Right lung (tissue), 10 donors: ENCODE measurements at places on chromosomes 7 and 10.

GRCh38 chr7:44149571-44150465 lies 8.7 kb upstream of the MYL7 start:
- no peak for DNase-seq

DNA sequence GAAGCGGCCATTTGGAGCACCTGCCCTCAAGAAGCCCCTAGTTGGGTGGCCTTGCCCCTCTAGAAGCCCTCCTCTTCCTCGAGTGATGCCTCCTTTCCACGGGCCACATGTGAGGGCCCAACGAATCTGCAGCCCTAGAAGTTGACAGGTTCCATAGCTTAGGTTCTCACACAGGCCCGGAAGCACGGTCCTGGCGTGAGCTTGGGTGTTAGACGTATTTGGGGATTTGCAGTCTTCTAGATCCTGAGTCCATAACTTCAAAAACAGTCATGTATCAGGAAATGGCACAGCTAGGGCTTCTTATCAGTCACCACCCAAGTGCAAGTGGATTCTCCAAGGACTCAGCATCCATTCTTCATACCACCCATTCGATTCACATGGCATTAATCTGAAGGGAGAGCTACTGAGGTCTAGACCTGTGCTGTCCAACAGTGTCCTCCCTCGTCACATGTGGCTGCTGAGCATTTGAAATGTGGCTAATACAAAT lies 477 bp upstream of the FBXW4 start:
- no peak for DNase-seq

GRCh38 chr10:88289342-88289741 lies 293.8 kb downstream of the RNLS start:
- no peak for DNase-seq

- no peak for DNase-seq
Measured at GRCh38 chr7:133668296-133669060, 415.6 kb downstream of the EXOC4 start.

GRCh38 chr7:55565681-55566080 lies 6.6 kb downstream of the VOPP1 start:
- no peak for DNase-seq

GRCh38 chr7:1090686-1091643 lies 3.1 kb downstream of the GPER1 start:
- no peak for DNase-seq

- DNase-seq = no peak
Measured at GRCh38 chr7:130279906-130280305, 13.1 kb upstream of the CPA4 start.

DNA sequence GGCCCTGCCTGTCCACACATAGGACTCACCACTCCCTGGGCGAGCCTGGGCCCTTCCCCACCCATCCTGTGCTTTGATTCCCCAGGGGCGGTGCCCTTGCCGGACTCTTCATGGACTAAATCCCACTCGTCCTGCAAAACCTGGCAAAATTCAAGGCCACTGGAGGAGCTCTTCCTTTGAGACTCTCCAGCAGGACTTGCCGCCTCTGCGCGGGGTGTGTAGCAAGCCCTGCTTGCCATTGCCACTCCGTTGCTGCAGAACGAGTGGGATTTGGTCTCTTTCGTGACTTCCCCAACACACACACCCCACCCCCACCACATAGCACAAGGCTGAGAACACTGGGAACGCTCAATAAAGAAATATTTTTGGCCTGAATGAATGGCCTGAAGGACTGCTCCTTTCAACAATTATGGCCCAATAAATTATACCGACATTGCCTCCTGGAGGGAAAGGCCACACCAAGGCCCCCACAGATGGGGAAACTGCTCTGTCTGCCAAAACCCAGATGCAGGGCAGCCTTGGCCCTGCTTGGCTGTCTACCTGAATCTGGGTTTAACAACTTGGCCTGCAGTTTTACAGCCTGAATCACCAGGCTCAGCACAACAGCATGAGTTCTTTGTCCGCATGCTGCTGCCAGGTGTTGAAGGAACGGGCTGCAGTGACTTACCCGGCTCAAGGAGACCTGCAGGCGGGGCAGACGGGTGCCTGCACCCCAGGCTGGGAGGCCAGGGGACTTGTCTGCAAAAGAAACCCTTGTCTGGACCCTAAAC lies 72.8 kb upstream of the KAT6B start:
- no peak for DNase-seq

DNA sequence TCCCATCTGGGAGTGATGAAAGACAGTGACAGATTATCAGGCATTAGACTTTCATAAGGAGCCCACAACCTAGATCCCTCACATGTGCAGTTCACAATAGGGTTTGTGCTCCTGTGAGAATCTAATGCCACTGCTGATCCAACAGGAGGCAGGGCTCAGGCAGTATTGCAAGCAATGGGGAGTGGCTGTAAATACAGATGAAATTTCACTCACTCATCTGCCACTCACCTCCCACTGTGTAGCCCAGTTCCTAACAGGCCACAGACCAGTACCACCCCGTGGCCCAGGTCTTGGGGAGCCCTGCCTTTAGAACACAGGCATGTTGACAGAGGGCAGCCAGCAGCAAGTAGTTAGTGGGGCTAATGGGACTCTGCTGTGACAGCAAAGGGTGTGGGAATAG lies 137.3 kb upstream of the NANOS1 start:
- no peak for DNase-seq

DNA sequence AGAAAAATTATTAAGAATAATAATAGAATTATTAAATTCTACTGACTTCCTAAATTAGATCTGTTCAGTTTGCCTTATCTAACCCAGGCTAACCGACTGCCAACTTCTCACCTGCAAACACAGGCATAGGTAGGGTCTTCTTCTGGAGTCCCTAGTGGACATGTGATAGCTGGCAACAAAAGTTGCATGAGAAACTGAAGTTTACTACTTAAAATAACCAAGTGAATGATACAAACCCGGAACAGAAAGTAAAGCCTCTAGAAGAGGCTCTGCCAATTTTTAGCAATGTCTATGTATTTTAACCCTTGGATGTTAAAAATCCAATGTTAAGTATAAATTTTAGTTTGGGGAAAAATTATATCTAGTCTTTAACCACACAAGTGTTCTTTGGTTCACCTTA lies 37.6 kb downstream of the NDUFB2 start:
- DNase-seq = no peak

DNA sequence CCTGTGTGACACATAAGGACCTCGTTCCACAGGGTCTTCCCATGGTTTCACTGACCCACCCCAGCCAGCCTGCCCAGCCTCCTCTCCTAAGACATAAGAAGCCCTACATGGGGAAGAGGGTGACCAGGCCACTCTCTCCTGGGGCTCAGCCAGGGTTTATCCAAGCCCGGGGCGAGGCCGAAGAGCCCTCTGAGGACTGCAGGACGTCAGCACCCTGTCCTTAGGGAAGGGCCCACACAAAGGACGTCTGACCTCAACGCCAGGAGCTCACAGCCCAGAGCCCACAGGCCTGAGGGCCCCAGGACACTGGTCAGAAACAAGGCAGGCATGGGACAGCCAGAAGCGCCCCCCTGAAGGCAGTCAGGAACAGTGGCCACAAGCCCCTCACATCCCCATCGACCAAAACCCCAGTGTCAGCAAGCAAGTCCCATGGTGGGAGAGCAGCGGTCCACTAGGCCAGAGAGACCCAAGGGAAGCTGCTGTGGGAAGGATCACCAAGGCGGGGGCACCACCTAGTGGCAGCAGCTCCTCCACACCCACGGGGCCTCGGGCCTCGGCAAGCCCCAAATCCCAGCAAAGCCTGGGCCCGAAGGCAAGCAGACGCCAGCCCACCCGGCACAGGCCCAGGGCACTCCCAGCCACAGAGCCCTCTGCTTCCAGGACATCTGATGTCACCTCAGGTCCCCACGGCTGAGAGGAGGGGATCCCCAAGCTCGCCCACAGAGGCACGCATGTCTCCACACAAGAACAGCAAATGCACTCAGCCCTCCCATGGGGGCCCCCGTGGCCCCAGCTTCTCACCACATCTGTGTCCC lies 23.4 kb downstream of the MAD1L1 start:
- peak; percentile 71 for DNase-seq

DNA sequence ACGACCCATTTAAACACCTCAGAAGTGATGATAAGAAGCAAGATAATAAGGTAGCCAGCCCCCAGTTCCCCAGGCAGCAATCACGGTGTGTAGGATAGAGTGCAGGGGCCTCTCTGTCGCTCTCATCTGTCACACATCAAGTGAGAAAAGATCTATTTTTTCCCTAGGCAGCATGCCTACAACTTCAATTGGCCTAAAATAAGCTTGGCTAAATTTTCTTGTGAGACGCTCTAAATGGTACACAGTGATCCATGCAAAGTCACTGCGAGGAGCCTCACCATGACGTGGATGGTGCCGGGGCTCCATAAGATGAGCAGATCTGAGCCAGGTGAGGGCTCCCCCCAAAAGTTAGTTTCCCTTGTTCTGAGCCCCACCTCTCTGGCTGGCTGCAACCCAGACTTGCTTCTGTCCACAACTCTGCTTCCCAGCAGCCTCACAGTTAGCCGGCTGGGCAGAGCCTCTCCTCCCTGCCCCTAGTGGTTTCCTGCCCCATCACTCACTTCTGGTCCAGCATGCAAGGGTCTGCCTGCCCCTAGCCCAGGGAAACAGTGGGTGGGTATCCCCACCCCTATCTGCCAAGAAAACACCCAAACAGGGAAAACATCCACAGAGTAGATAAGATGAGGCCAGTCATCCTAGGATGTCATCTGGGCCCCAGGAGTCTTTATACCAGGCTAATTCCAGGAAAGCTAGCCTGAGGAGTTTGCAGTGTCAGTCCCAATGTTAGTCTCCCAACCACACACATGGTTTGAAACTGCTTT lies 342.1 kb downstream of the GRID1 start:
- no peak for DNase-seq

DNA sequence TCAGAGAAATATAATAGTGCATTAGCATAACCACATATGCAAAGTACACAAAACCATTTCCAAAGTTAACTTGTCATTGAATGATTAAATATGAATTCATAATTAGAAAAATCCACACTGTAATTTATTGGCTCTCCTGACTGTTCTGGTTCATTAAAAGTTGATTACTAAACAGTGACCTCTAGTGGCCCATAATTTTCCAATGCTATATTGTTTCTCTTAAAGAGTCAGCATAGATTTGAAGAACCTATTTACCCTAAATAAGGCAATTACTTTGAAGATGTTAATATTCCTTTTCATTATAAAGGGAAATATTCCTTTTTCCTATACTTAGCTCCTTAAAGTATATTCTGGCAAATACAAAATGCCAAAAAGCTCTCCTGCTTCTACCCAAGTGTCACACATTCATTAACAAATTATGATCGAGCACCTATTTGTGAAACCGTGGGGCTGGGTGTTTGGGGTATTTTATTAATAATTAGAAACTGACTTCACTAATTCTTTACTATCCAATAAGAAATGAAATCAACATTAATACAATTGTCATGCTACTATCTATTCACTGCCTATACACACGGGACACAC lies 86.2 kb downstream of the HIBADH start:
- DNase-seq = peak; percentile 52

DNA sequence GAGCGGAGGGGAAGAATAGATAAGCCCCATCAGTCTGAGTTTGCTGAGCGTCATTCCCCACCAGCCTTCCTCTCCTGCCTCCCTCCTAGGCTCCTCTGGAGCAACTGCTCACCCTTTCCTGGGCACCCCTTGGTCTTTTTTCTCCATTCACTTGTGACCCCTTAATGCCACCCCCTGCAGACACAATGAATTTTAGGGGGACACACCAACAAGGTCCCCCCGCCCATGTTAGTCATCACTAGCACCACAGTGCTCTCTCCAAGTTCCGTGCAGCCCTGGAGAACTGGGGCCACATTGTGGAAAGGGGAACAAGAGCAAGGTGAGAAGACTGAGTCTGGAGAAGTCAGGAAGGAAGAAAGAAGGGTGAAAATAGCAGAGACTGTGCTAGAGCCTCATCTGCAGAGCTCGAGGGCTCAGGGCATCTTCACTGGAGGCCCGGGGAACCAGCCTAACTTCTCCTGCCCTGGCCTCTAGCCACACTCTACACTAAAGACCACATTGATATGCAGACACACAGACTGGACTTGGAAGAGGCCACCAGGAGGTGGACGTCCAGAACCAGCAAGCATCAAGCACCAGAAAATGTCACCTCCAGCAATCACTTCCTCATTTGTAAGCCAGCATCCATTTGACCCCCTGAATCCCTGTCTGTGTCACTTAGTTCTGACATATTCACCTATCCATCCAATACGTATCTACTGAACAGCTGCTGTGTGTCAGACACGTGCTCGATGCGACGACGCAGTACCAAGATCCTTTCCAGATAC lies 17.5 kb downstream of the RGR start:
- no peak for DNase-seq

DNA sequence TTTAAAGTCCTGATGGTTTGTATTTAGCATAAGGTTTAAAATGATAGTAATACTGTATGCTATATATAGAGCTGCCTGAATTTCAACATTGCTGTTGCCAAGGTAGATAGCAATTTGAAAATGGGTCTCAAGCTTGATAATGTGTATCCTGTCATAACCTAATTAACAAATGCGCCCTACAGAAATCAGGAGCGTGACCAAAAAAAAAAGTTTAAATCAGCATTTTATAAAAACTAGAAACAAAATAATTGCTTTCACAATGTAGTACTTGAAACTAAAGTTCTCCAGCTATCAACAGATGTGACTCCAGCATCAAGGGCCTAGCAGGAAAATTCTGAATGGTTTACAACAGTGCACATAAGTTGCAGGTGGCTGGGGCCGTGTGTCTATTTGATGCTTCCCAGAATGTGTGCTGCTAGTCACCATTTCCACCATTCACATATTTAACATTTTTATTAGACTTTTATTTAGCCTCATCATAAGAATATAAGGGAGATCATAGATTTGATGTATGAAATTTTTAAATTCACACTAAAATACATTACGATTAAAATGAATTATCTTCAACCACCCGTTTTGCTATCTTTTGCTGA lies 14.1 kb downstream of the FXYD4 start:
- DNase-seq = no peak

DNA sequence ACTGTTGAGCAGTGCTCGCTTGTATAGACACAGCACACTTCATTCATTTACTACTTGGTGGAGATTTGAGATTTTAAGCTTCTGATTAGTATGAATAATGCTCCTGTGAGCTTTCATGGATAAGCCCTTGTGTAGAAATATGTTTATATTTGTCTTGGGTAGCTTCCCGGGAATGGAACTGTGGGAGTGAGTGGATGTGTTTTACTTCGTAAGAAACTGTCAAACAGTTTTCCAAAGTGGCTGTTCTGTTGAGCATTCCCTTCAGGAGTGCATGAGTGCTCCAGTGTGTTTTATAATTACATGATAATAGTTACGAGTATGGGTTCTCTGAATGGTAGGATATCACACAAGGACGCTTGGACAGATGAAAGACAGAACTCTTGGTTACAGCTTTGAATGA lies 49.4 kb downstream of the VWC2 start:
- DNase-seq = no peak

GRCh38 chr7:70752794-70753241 lies 379.1 kb upstream of the GALNT17 start:
- DNase-seq = no peak

GRCh38 chr7:159016591-159016990 lies 128.1 kb downstream of the VIPR2 start:
- no peak for DNase-seq

GRCh38 chr10:51000164-51000563 lies 74.1 kb upstream of the PRKG1 start:
- no peak for DNase-seq
